ENCODE measurements at places on chromosomes 1 and 21.

DNA sequence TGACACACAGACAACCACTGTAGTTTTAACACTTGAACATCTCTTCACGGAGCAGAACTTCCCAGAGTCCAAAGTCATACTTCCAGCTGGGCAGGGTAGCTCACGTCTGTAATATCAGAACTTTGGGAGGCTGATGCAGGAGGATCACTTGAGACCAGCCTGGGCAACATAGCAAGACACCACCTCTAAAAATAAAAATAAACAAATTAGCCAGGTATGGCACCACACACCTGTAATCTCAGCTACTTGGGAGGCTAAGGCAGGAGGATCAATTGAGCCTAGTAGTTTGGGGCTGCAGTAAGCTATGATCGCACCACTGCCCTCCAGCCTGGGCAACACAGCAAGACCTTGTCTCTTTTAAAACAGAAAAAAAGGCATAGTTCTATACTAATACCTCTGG lies 24.3 kb upstream of the EFHD2 start:
- DNase-seq: no peak

GRCh38 chr1:38992412-38993111 lies 1.5 kb downstream of the AKIRIN1 start:
- no peak for DNase-seq

GRCh38 chr1:27471477-27471876 lies 18.5 kb downstream of the WASF2 start:
- DNase-seq: no peak

- no peak for DNase-seq
Observed at GRCh38 chr1:24203404-24203803, 16.3 kb upstream of the IFNLR1 start.

- DNase-seq: no peak
Observed at GRCh38 chr1:161044908-161045735, 655 bp downstream of the USF1 start.

Measured in activated CD4-positive, alpha-beta T cell treated with anti-CD3 and anti-CD28 coated beads for 24 hours (primary cell).